ENCODE measurements at places on chromosomes 6 and 20.

GRCh38 chr20:36305602-36306551 is at the start of gene DLGAP4:
Gene DLGAP4 (plus strand): TSS chr20:36306339. CDS start chr20:36431718, 125,379 bp downstream.
- no peak for DNase-seq

DNA sequence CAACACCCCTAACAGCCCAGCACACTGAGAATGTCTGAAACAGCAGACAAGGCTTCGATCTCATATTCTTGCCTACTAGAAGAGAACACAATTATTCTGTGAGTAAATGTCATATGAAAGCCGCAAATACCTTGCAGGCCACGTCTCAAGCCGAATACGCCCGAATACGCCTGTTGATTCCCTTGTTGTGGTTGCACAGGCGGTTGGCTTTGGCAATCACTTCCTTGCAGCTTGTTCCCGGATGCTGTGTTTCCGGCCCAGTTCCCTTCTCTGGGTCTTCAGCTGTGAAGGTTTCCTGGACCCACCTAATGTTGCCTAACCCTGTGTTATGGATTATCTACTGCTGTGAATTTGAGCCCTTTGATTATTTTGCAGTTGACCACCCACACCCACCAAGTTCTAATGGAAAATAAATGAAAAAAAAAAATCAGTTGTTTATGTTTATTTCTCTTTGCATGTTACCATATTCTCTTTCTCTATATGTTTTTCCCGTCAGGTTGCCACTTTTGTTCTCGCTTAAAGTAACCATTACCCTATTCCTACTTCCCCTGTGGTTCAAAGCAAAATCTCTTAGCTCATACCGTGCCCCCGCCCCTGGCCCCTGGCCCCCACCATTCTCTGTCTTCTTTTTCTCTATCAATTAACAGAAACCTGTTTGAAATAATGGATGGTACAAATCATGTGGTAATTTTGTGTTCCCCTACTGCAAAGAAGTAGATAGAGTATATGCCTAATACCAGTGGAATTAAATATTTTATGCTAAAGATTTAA is 172.4 kb downstream of the ADGB start:
- DNase-seq: no peak

DNA sequence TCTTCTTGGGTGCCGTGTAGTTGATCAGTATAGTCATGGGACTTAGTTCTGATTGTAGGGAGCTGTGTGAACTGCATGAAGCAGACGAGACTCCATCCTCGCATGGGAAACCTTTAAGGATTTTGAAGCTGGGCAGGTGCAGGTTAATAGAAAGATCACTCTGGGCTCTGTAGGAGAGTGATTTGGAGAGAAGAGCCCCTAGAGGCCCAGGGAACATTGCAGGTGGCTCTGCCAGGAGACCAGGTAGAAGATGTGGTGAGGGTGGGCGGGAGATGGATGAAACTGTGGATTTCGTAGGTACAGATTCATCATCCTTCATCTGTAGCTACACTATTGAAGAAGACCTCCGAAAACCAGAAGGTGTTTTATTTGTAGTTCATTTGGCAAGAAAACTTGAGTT is 53.3 kb downstream of the UTRN start:
- DNase-seq: no peak

DNA sequence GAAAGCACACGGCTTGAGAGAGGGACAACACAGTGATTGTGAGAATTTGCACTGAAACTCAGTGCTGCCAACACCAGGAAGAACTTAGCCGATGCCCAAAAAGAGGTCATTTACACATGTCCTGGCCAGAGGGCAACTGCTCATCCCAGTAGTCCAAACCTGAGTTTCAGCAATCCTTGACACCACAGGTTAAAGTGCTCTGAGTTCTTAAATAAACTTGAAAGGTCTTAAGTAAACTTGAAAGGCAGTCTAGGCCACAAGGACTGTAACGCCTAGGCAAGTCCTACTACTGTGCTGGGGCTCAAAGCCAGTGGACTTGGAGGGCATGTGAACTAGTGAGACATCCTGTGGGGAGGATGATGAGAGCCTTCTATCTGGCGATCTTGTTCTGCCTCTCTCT is 14.1 kb downstream of the SNX14 start:
- DNase-seq: no peak

GRCh38 chr6:29486577-29486976 is 1.2 kb downstream of the MAS1L start:
- no peak for DNase-seq

DNA sequence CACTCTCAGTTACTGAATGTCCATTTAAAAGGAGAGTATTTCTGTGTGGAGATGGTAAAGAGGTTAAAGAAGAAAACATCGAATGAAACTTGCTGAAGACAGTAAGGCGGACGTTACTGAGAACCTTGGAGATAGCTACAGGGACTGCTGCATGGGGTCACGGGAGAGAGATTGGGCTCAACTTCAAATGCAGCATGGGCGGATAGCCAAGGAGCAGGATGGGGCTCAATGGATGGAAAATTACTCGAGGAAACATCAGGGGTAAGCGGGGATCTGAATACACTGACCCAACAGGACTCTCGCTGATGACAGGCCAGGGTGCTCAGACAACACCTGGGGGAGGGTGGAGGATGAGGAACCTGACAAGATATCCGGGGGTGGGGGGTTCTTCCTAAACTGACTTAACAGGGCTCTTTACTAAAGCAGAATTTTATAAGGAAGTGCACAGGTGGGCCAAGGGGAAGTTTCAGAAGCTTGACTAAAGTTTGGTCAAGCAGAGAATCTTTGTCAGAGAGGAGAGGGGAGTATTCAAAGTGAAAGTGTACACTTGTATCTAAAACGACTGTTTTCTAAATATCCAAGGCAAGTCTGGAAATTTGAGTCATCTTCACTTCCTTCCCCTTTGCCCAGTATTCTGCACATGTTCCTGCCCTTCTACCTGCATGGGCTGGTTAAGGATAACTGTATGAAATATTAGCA is 22.8 kb downstream of the ECT2L start:
- no peak for DNase-seq

GRCh38 chr6:16802071-16802470 is 40.8 kb upstream of the ATXN1 start:
- no peak for DNase-seq

- no peak for DNase-seq
Measured at GRCh38 chr6:64250126-64250525, 614.5 kb downstream of the PHF3 start.

- no peak for DNase-seq
Measured at GRCh38 chr20:63966172-63966943, 3.4 kb downstream of the ZNF512B start.

- DNase-seq: no peak
Measured at GRCh38 chr6:88167352-88167937, 1.3 kb upstream of the CNR1 start.

DNA sequence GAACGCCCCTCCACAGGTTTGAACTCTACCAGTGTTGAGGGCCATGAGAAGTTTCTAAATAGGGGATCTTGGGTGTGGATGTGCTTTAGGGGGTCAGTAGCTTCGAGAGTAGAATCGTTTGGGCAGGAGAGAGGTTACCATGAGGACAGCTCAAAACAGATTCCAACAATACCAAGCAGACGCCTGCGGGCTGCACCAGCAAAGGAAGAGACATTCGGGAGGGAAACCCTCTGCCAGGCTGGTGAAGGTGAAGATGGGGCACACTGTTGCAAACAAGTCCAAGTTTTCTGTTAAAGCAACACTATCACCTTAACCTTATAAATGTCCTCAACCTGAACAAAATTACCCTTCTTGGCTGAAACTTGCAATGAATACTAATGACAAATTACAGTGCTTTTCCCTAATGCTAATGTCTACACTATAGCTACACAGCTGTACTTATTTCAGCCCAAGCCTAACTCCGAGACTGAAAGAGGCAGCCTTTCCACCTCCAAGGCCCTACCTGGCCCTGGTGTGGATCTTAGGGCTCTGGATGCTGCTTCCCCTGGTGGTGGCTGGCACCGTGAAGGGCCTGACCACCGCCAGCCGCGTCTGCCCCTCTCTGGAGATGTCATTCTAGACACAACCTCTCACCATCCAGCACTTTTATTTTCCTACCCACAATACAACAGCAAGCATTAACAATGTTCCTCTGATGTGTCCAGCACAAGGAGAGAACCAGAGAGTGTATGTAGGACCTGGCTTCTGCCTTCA is 80.1 kb downstream of the DLL1 start:
- DNase-seq: no peak

- no peak for DNase-seq
Measured at GRCh38 chr6:42040856-42041480, 9.4 kb upstream of the TAF8 start.

GRCh38 chr20:25252230-25252651 is 4.4 kb downstream of the PYGB start:
- DNase-seq: no peak

GRCh38 chr6:15754035-15754705 is 91.3 kb upstream of the DTNBP1 start:
- no peak for DNase-seq

DNA sequence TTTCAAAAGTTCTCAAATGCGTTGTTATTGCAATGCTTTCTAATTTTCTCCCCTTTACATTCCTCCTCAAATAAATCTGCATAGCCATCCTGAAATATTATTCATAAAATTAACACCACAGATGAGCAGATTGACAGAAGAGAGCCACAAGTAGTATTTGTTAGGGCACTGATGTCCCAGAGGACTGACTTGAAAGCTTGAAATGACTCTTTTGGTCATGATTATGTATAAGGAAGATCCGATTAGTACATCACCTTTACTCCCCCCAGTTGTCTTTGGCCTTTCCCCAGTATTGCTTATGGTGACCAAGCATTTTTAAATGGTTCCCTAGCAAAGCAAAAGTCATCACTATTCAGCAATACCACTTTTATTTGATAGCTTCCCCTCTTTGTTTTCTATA is 187.6 kb downstream of the ADAT2 start:
- DNase-seq: no peak

- no peak for DNase-seq
Measured at GRCh38 chr20:60113024-60113724, 155.0 kb downstream of the CDH26 start.

DNA sequence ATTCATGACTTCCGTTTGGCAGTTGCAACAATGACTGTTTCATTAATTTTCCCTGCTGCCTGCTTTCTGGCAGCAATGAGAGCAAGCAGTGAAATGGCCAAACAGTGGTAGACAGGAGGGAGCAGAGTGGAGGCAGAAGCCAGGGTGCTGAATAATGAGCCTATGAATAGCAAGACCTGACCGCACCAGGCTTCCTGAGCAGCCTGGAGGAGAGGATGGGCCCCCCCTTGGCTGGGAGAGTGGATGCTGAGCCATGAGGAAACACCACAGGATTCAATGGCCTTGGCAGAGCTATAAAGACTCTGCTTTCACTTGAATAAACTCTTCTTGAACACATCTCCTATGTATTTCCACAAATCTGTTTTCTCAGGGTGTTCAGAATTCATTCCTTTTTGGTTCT is 68.1 kb upstream of the SNRPB2 start:
- DNase-seq: no peak

GRCh38 chr6:169069356-169069755 is 184.3 kb downstream of the THBS2 start:
- DNase-seq: no peak

DNA sequence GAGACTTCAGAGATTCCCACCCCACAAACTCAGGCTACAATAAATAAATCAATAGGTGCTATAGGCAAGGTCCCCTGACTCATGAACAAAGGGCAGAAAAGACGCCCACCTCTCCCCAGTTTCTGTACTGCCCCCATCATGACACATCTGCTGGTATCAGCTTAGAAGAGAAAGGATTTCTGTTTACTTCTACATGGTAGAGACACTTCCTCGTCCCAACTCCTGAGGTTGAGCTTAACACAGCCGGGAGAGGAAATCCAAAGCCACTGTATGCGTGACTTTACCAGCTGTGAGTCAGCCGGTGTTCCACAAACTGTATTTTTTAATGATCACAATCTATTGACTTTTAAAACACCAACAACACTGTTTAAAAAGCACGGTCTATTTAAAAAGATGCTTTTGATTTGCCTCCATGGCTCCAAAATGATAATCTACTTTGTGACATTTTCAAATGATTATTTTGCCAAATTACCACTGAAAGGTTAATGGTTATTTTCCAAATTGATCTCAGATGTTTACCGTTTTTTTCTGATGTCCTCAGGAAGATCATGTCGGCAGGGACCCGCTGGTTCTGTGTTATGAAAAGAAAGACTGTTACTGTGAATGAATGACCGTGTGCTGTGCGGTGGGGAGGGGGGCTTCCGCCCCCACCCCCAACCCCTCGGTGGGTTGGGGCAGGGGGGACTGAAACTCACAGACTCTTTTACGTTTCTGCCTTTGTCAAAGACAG is 72.5 kb downstream of the ATP9A start:
- no peak for DNase-seq

DNA sequence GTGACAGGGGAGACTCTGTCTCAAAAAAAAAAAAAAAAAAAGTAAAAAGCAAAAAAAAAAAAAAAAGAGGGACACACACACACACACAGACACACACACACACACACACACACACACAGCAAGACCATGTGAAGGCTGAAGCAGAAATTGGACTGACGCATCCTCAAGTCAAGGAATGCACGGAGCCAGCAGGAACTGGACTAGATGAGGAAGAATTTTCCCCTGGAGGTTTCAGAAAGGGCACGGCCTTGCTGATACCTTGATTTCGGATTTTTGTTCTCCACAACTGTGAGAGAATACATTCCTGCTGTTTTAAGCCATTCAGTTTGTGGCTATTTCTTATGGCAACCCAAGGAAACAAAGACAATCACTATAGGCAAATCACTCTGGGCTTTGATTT is 176.9 kb upstream of the SALL4 start:
- no peak for DNase-seq

- DNase-seq: peak; percentile 96
Measured at GRCh38 chr20:50563133-50563944, 53.2 kb downstream of the PTPN1 start.

- DNase-seq: no peak
Measured at GRCh38 chr6:68069921-68070710, 565.0 kb upstream of the ADGRB3 start.

DNA sequence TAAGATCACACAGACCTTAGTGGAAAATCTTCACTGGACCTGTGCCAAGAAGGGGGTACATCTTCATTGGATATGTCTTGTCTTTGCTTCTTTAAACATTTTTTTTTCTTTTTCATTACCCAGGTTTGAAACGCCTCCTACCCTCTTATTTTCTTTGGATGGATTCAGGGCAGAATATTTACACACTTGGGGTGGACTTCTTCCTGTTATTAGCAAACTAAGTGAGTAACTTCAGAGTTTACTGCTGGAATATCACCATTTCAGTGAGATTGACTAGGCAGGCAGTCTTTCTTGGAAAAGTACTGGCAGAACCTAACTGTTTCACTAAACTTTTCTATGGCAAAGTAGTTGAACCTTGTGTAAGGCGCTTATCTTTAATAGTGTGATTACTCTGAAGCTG is 47.0 kb downstream of the ENPP1 start:
- no peak for DNase-seq

GRCh38 chr6:142380626-142381025 is 78.8 kb downstream of the ADGRG6 start:
- no peak for DNase-seq

GRCh38 chr6:106750142-106750918 is 121.0 kb downstream of the QRSL1 start:
- DNase-seq: peak; percentile 93

GRCh38 chr20:17584689-17585088 is 14.8 kb downstream of the DSTN start:
- no peak for DNase-seq

GRCh38 chr20:37804584-37805566 is 98.1 kb upstream of the VSTM2L start:
- DNase-seq: no peak

GRCh38 chr6:134077301-134077700 is 24.9 kb upstream of the SLC2A12 start:
- no peak for DNase-seq

- DNase-seq: no peak
Measured at GRCh38 chr6:29678114-29678513, 2.8 kb downstream of the ZFP57 start.

All from NCI-H2029 (cell line).